ENCODE measurements at places on chromosomes 3 and 15.

- no peak for DNase-seq
Measured at GRCh38 chr3:129575233-129575996, 31.1 kb downstream of the PLXND1 start.

GRCh38 chr3:63870615-63871005, 6.9 kb downstream of the ATXN7 start:
- no peak for DNase-seq

GRCh38 chr3:124802702-124803101, 72.5 kb downstream of the UMPS start:
- no peak for DNase-seq

GRCh38 chr3:15102256-15102655, 3.3 kb upstream of the RBSN start:
- no peak for DNase-seq

- DNase-seq: no peak
Measured at GRCh38 chr3:83033133-83033532, 1271.7 kb upstream of the GBE1 start.

GRCh38 chr15:29159771-29160455, 109.7 kb downstream of the NSMCE3 start:
- DNase-seq: no peak

DNA sequence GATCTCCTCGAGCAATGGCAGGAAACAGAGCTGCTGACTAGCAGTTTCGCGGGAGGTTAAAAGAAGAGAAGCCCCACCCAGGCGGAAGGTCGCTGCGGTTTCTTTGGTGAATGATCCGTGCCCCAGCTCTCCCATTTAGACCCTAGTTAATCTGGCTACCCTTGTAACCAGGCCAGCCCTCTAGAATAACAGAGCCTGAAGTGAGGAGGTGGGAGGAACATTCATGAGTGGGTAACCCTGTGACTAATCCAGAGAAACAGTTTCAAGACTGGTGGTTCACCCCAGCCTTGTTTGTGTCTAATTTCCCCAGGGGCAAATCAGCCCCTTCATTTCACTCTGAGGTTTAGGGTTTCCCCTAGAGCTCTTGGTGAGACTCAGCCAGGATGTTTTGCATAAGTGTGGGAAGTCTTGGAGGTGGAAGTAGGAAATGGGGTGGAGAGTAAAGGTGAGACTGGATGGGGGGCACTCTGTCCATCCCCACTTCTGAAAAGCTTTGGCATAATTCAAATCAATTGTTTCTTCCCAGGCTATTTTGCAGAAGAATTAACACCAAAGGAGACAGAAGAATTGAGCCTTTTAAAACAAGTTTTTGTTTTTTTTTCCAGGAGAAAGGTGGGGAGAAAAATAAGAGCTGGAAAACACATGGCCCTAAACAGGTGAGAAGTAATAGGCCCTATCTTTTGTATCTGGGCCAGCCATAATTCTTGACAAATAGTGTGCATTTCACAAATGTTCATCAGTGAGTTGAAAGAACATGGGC, 303.1 kb downstream of the RPLP1 start:
- DNase-seq: no peak
